T follicular helper cell (primary cell): ENCODE measurements at places on chromosomes 2 and 18.

DNA sequence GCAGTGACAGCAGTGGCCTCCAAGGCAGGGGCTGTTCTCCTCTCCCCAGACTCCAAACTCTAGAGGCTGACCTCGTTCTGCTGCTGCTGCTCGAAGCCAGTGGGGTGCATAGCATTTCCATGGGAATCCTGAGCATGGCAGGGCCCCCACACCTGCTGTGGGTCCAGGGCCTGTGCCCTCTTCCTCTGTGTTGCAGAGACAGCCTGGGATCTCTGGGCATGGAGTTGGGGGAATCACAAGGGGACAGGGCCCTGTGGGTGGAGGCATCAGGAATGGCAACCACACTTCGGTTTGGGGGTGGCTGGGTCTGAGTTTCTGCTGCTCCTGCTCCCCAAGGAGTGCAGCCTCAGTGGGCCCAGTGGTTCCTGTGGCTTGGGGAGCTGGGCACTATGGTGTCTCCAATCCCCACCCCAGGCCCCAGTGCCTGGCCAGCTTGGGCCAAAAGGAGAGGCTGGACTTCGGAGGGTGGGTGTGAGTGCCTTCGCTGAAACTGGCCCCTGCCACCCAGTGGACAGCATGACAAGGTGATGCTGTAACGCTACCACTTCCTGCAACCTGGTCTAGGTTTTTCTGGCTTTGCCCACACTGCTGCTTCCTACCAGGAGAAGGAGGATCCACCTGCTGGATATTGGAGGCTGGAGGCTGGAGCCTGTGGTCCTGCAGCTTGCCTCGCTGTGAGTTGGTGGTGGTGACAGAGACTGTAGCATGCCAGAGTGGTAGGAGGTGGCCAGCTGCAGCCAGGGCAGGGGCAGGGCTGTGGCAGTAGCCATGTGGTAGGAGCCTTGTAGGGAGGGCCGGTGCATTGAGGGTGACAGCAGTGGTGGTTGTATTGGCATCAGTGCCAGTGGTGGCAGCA lies 56.6 kb downstream of the SOWAHC start:
- DNase-seq, result no peak

- no peak for DNase-seq
Measured at GRCh38 chr18:8602040-8602439, 7.2 kb upstream of the RAB12 start.

GRCh38 chr2:147325990-147326389 lies 518.8 kb upstream of the ACVR2A start:
- DNase-seq, result no peak

GRCh38 chr2:48694149-48694548 lies 61.4 kb downstream of the LHCGR start:
- DNase-seq, result no peak

DNA sequence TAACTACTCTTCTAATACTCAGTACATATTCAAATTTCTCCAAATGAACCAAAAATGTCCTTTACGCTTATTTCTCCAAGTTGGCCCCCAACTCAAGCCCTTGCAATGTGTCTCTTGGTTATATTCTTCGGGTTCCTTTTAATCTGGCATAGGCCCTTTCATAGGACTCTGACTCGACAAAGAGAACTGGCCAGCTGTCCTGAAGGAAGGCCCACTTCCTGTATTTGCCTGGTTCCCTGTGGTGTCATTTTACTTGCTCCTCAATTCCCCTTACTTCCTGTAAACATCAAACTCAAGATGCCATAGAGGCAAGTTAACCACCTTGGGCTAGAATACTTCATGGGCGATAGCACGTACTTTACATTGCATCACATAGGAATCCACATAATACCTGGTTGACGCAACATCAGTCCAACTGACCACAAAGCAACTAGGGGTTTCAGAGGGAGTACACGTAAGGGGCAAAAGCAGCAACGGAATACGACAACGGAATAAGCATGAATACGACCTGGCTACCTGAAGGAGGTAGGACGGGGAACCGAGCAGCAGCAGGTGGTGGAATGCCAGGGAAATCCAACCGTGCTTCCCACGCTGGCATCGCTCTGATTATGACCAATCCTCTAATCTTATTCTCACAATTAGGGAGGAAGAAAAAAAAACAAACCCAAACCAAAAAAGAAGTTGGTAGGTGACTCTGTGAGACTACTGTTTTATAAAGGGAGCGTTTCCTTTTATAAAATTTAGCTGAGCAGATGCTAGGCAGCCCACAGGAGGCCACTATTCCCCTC lies 823 bp upstream of the GORASP2 start:
- no peak for DNase-seq
